ENCODE measurements at places on chromosomes 7 and 10. TPM values are rescaled to one million over a fixed set of nuclear protein-coding genes. Genes with fewer than 3 reads are reported as not detected.
A peak's percentile ranks its signal among the peaks of the same experiment; 100 is the strongest.

- no peaks in the 10 kb centered on the region for H3K4me1 ChIP-seq
- no peak for DNase-seq
- H3K27ac ChIP-seq = no peak overlapping the region
Observed at GRCh38 chr7:45482451-45482850, 91.7 kb upstream of the ADCY1 start.

GRCh38 chr10:20084451-20084850, 268.2 kb downstream of the PLXDC2 start:
- no peak overlapping the region for H3K27ac ChIP-seq
- H3K4me1 ChIP-seq = no peaks in the 10 kb centered on the region
- no peak overlapping the region for H3K4me3 ChIP-seq
- H3K36me3 ChIP-seq = no peaks in the 10 kb centered on the region

GRCh38 chr10:43237128-43237527, 29.7 kb downstream of the RASGEF1A start:
- H3K4me1 ChIP-seq = no peaks in the 10 kb centered on the region
- DNase-seq = no peak
- no peaks in the 10 kb centered on the region for H3K27me3 ChIP-seq
- H3K4me3 ChIP-seq = no peak overlapping the region

GRCh38 chr10:115094416-115095140, 1.4 kb downstream of the ATRNL1 start:
- peak overlapping the region; percentile 96 for H3K4me3 ChIP-seq
- H3K27ac ChIP-seq = peak overlapping the region; percentile 94
- H3K36me3 ChIP-seq = no peaks in the 10 kb centered on the region

GRCh38 chr10:12476656-12477055, 127.3 kb downstream of the CAMK1D start:
- no peaks in the 10 kb centered on the region for H3K27me3 ChIP-seq
- H3K27ac ChIP-seq = no peak overlapping the region
- H3K36me3 ChIP-seq = no peaks in the 10 kb centered on the region
- H3K4me1 ChIP-seq = no peaks in the 10 kb centered on the region
- H3K4me3 ChIP-seq = no peak overlapping the region

The LRGUK gene
- total RNA-seq = 3.8 TPM

The CHN2 gene
- 9.8 TPM for total RNA-seq

The LEP gene
- total RNA-seq = not detected

Data from uterus (tissue), 4 donors.